Spinal cord (tissue), 10 donors: ENCODE measurements at places on chromosomes 2 and 18.

DNA sequence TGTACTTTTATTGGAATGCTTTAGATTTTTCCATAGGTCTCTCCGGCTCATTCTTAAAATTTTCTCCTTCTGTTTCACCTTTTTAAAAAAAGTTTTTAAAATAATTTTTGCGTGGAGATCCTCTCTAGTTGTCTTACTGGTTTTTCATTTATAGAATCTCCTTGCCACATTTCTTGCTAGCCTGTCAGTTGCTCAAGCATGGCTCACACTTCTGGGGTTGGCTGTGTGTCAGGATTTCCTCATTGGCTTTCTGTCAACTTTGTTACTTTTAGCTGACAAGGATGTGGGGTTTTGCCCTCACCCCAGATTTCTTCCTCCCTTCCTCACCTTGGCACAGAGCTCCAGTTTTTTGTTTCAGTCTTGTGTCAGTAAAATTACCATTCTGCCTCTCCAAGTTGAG is 124.6 kb downstream of the ZNF407 start:
- DNase-seq, result no peak

DNA sequence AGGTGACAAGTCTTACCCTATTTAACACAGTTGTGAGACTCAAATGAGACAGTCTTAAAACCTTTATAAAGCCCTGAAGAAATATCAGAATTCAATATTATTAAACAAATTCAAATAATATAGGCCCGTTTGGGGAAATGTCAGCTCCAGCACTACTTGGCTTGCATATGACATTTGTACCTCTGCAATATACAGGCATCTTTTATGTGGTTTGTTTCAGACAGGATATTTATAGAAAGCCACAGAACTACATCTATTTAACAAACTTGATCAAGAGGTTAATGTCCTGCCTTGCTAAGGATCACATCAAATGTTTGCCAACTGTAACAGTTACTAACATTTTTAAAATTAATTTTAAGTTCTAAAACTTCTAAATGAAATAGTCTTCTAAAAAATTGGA is 3.2 kb upstream of the MREG start:
- no peak for DNase-seq

DNA sequence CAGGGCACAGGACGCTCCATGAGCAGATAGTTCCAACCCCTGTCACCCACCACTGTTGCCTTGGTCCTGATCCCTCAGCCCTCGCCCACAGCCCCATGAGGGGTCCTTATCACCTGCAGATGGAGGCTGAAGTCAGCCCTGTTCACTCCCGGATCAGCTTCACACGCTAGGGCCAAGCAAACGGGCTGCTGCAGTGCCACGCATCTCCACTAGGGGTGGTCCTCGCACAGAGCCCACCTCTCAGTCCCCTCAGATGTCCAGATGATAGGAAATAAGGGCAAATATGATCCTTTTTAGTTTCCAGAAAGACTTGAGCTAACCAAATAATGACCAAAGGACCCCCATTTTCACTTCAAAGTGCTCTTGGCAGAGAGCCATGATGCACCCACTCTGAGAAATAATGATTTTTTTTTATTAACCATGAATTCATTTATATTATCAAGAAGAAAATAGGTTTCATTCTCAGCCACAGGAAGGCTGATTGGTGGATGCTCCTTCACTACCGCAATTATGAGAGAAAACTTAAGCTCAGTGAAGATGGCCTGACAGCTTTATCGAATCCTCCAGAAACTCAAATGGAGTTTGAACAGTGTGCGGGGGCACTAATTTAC is 71.9 kb upstream of the KLHL29 start:
- DNase-seq, result no peak

DNA sequence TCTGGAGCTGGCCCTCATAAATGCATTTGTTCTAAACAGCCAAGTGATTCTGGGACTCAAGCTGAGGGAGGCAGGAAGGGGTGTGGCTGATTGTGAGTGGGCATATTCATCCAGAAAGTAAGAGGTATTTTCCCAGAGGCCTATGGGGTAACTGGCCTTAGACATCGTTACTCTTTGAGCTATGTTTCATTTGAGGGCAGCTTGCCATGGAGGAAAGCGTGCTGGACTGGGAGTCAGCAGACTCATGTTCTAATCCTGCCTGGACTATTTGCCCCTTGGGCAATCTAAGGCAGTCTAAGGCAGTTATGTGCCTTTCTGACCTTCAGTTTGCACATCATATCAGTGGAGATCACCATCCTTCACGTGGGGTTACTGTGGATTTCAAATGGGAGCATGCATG is 93.5 kb upstream of the SLC14A2 start:
- DNase-seq, result no peak

DNA sequence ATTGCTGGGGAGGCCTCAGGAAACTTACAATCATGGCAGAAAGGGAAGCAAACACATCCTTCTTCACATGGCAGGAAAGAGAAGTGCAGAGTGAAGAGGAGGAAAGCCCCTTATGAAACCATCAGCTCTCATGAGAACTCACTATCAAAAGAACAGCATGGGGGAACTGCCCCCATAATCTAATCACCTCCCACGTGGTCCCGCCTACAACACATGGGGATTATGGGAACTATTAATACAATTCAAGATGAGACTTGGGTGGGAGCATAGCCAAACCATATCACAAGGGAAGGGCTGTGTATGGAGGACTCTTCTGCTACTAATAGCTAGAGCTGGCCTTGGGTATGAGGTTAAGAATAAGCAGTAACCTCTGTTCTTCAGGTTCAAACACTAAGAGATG is 8.8 kb upstream of the SETBP1 start:
- no peak for DNase-seq

DNA sequence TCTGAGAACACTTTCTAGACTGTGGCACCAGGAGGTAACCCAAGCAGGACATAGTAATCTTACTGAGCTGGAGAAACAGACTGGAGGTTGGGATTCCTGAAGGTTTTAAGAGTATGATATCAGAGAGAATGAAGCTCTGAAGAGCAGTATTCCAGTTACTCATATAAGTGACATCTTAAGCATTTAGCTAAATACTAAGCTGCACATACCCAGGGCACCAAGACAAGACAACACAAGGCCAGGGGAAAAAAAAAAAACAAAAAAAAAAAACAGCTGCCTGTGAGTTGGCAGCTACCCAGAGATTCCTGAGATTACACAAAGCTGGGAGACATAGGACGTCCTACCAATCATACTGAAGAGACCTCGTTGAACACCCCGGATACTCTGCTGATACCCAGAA is 175.8 kb downstream of the SRBD1 start:
- DNase-seq, result no peak
